ENCODE measurements at places on chromosomes 7 and 10.

- DNase-seq, result no peak
Observed at GRCh38 chr10:13658871-13659685, 72.3 kb downstream of the PRPF18 start.

- no peak for DNase-seq
Observed at GRCh38 chr7:105228555-105228954, 160.2 kb downstream of the SRPK2 start.

- DNase-seq, result no peak
Observed at GRCh38 chr7:121160150-121161008, 168.4 kb upstream of the WNT16 start.

GRCh38 chr10:128087884-128088709, 38.1 kb downstream of the MKI67 start:
- no peak for DNase-seq

DNA sequence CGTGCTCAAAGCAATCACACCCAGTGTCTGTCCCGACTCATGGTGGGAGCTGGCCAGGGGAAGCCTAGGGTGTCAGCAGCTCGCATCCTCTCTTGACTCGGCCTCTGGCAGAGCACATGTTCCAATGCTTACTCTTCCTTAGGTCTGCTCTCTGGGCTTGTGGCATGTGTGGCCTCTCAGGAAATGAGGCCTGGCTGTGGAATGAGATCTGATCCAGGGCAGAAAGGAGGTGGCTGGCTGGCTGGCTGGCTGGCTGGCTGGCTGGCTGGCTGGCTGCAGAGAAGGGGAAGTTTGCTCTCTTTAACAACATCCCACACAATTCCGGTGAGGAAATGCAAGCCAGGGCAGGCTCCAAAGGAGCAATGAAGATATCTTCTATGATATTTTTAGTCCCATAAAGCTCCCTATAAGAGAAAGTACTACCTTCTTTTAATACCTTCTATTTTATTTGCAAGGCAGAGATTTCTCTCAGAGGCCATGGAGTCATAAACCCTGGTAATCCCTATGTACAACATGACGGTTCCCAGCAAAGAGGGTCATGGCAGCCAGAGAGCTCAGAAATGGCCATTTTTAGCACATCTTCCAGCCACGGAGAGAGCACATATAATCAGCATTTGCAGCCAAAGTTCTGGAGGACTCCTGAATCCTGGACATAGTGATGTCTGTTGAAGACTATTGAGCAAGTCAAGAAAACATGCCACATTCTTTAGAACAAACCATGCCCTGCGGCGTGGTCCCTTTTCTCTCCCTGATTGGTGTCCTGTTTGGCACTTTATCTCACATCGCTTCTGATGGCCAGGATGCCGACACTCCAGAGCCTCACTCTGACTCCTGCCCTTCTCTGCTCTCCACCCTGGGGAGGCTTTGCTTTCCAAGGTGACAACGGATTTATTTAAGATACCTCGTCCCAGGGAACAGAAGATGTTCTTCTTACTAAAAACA, 153.7 kb downstream of the FANK1 start:
- DNase-seq, result peak; percentile 80

- DNase-seq, result no peak
Observed at GRCh38 chr10:124628676-124629021, 115.5 kb downstream of the FAM53B start.

GRCh38 chr7:30238721-30239441, 45.5 kb upstream of the ZNRF2 start:
- DNase-seq, result peak; percentile 32

GRCh38 chr10:4353964-4354363, 472.0 kb upstream of the AKR1E2 start:
- peak; percentile 30 for DNase-seq

- no peak for DNase-seq
Observed at GRCh38 chr7:77447616-77448015, 31.5 kb upstream of the GSAP start.

GRCh38 chr10:113767222-113767621, 15.7 kb downstream of the PLEKHS1 start:
- no peak for DNase-seq

DNA sequence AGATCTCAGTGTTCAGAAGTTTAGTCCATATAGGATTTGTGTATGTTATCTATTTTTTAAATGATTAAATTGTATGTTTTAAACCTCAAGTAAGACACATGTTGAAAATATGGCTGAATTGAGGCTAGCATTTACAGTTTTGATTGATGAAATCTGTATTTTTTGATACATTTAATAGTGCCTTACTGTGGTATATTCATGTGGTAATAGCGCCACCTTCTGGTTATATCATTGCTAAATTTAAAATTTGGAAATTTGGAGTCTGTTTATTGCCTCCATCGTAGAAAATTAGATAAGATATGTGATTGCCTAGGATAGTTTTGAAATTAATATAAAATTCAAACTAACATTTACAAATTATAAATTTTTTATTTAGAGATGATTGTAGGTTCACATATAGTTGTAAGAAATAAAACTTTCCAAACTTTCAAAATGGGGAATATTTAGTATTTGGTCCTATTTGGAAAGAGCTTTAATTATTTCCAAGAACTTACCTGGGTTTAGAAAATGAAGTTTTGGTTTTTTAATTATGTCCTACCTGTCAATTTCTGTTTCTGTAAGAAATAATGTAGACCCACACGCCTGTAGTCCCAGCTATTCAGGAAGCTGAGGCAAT, 19.1 kb upstream of the ARMS2 start:
- DNase-seq, result peak; percentile 41

DNA sequence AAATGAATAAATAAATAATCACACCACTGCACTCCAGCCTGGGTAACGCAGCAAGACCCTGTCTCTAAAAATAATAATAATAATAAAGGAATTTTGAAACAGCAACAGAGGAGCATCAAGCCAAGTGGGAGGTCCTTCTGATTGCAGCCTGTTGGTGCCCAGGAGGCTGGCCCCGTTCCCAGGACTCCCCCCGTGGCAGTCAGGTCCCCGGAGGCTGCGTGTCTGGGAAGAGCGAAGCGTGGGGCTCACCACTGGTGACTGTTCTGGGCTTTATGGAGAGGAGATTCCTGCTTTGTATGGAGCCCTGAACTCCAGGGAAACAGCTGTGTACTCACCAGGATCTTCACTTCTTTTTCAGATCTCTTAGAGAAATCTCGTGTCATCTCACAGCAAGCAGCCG, 19.3 kb upstream of the MYH16 start:
- DNase-seq, result no peak

GRCh38 chr7:9148687-9149086, 715.3 kb downstream of the NXPH1 start:
- no peak for DNase-seq

GRCh38 chr10:82821043-82821442, 946.0 kb downstream of the NRG3 start:
- no peak for DNase-seq

DNA sequence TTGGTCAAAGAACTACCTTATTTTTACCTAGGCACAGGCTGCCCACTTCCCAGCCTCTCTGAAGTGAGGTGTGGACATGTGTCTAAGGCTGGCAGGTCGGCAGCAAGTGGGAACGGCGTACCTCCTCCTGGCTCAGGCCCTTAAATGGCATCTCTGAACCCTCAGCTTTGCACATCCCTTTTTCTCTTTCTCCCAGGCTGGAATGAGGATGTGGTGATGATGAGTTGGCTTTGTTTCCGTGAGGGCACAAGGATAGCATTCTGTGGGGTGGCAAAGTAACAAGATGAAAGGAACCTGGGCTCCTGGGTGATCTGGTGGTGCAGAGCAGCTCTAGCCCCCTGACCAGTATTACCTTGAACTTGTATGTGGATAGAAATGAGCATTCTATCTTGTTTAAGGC, 196.8 kb downstream of the REEP3 start:
- DNase-seq, result peak; percentile 26

DNA sequence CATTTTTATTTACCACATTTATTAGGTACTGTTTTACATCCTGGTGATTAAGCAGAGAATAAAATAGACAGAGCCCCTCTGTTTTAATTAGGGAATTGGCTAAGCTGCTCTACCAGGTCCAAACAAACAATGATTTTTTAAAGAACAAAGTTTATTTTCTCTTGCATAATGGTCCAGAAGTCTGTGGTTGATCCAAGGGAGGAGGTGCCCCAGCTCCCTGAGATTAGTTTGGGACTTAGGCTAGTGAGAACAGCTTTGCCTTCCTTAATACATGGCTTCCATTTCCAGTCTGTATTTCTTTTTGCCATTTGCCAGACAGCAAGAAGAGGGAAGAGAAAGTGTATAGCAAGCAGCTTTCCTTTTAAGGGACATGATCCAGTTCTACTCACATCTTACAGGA, 2.9 kb upstream of the MIOS start:
- no peak for DNase-seq

- peak; percentile 72 for DNase-seq
Observed at GRCh38 chr7:85175217-85175616, 11.6 kb downstream of the SEMA3D start.

DNA sequence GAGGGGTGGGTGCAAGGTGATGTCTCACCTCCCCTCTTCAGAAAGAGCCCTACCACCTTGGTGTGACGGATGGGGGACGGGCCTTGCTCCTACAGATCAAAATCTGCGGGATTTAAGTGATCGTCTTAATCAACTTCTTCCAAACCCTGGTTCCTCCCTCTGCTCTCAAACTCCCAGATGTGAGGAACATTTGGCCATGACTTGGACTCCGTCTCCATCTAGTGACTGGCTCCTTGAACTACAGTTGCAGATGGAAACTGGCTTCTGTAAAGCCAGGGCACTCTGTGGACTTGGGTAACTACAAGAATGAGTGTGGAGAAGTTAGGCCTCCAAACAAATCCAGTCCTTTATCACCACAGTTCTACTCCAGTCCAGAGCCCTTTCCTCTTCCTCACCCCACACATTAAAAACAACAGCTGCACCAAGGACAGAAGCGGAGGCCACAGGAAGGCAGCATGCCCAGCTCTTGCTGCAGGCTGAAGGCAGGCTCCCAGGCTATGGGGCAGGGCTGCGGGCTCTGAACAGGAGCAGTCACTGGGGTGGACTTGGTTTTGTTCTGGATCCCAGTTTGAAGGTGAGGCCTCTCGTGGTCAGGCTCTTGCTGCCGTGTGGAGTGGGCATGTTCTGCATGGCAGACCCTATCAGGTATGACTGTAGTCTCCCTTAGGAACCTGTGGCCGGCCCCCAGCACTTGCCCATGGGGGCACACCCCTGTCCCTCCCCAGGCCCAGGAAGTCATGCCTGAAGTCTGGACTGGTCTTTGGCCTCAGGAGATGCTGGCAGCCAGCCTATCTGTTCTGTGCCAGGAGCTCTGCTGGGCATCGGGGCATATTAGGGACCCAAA, 79.4 kb downstream of the VWC2 start:
- DNase-seq, result peak; percentile 26

DNA sequence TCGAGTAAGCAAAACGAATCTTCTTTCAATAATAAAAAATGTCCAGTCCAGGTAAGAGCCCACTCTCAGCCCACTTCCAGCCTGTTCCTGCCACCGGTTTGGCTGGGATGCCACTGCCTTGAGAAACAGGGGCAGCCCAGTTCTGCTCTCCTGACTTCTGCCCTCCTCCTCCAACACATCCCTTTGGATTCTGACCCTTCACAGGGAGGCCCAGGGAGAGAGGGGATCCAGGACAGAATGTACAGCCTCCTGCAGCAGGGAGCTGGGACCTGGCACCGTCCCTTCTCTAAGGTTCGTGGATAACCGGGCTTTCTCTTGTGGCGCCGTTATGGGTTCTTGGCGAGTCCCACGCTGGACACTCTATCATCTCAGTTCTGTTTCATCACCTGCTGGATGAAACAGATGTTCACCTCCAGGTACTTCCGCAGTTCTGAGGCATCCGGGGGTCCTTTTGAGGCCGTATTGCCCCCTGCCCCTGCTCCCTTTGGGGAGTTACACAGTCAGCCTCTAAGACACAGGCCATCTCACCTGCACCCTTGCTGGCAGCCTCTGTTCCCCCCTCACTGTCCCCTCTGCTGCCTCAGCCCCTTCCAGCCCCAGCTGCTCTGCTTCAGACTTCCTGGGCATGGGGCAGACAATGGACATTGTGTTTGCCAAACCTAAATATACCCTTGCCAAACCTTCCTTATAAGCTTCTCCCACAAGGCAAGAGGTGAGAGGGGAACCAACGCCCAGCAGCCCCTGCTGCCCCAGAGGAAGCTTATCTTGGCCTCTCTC, 203.8 kb upstream of the ZMIZ1 start:
- DNase-seq, result no peak

DNA sequence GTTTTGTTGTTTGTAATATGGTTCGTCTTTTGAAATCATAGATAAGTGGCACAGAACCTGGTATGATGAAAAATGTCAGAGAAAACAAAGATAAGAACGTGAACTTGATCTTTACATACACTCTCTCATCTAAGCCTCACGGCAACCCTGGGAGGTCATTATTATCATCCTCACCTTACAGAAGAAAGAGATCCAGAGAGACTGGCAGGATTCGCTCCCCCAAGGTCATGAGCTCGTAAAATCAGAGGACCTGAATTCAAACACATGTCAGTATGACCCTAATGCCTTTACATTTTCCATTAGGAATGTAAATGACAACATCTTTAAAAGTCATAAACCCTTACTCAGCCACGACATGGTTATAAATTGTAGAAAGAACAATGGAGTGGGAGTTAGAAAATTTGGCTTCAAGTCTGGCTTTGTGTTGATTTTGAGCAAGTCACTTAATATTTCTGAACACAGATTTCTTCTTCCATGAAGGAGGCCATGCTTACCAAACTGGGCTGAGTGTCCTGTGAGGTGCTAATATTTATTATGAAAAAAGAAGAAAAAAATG, 35.9 kb downstream of the HIPK2 start:
- DNase-seq, result no peak

DNA sequence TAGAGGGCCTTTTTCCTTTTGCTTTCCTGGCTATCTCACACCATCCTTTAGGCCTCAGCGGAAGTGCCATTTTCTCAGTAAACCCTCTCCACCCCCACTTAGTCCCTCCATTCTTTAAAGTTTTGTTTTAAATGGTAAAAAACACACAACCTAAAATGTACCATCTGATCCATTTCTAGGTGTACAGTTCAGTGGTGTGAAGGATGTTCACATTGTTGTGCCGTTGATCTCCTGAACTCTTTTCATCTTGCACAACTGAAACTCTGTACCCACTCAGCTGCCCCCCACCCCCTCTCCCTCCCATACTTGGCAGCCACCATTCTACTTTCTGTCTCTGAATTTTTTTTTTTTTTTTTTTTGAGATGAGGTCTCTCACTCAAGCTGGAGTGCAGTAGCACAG, 52.2 kb downstream of the SNX10 start:
- DNase-seq, result no peak

DNA sequence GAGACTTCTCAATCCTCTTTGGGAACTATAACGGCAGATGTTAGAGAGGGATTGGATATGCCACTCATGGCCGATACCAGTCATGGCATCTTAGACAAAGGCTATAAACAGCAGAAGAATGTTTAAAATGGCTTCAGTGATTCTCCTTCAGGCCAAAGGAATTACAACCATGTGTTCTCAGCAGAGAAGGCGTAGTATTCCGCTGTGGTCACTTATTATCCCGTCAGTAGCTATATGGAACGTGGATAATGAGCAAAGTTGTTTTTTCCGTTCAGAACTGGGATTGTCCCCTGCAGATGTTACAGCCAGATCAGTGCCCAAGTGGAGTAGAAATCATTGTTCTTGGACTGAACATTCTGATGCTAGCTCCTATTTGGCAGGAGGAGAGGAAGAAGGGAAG, 43.1 kb downstream of the TEX36 start:
- DNase-seq, result no peak

GRCh38 chr10:75509706-75510105, 78.3 kb downstream of the LRMDA start:
- no peak for DNase-seq

- peak; percentile 11 for DNase-seq
Observed at GRCh38 chr10:35781643-35782035, 139.5 kb upstream of the FZD8 start.

- DNase-seq, result peak; percentile 9
Observed at GRCh38 chr7:134024739-134025138, 102.4 kb upstream of the LRGUK start.

- DNase-seq, result no peak
Observed at GRCh38 chr7:36970551-36971514, 246.5 kb upstream of the AOAH start.

All from fibroblast of skin of abdomen (primary cell).